ENCODE measurements at places on chromosomes 1 and 21.

- DNase-seq: no peak
Observed at GRCh38 chr1:17209430-17209829, 4.5 kb downstream of the PADI1 start.

DNA sequence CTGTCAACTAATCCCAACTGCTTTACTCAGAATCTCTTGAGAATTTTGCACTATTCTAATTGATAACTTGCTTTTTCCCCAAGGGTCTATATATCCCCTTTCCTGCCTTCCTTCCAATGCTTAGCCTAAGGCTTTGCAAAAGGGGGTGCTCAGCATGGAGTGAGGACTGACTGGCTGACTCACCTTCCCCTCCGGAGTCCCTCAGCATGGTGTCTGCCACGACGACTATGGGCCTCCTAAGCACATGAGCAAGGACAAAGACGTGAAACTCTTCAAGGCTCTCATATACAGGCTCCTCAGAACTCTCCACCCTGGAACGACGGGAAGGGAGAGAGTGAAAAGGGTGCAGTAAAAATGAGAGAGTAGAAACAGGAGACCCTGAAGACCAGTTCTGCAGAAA is 13.2 kb upstream of the MTMR11 start:
- no peak for DNase-seq

DNA sequence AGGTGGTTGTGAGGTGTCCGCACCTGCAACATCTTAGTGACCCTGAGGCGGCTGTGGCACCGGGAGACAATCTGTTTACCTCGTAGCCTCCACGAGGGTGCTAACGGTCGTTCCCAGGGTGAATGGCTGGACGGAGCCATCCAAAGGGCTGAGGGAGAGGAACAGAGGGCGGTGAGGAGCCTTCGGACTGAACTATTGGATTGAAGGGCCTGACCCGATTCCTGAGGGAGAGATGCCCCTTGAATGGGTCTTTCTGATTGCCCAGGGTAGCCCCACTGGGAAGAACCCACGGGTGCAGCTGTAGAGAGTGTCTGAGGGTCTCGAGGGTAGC is 2.3 kb downstream of the NR5A2 start:
- DNase-seq: no peak

- no peak for DNase-seq
Observed at GRCh38 chr1:157575744-157576143, 22.1 kb downstream of the FCRL4 start.

- no peak for DNase-seq
Observed at GRCh38 chr1:114462341-114462740, 48.7 kb downstream of the TRIM33 start.

- no peak for DNase-seq
Observed at GRCh38 chr1:202234331-202235002, 40.9 kb downstream of the LGR6 start.

GRCh38 chr1:47309427-47309826 is 4.5 kb downstream of the STIL start:
- DNase-seq: no peak

GRCh38 chr1:94336991-94337390 is 81.2 kb upstream of the ABCD3 start:
- no peak for DNase-seq

GRCh38 chr1:89041119-89041641 is 18.5 kb upstream of the GBP3 start:
- no peak for DNase-seq

GRCh38 chr1:24222793-24223192 is 35.7 kb upstream of the IFNLR1 start:
- no peak for DNase-seq

- no peak for DNase-seq
Observed at GRCh38 chr21:26847921-26848320, 2.7 kb upstream of the ADAMTS1 start.

DNA sequence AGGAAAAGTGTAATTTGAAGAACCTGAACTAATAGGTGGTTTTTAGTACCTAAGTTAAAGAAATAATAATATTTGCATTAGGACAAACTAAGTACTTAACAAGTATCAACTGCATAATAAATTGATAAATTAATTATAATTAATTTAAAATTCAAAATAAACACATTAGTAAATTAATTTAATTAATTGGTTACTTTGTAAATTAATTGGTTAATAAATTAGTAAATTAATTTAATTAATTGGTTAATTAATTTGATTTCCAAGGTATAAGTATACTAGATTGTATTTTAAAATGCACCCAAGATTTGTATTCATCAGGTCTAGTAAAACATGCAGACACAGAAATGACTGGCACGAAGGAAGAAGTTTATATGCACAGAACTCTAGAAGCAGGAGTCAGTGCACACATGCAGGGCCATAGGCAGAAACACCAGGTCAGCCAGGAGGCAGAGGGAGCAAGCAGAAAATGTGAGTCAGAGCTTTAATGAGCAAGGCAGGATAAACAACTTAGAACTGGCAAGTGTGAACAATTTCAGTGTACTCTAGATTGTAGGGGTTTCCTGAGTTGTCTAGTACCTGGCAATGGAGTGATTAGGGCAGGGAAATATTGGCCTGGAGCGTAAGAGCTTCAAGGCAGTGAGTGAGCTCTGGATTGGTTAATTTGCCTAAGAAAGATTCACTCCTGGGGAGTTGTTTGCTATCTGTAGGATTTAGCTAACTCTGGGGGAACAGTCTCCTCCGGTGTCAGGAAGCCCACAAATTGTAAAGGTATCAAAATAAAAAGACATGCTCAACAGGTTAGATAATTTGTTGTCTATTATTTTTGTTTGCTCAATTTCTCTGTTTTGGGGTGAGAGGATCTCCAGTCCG is 665.7 kb downstream of the MRPL39 start:
- no peak for DNase-seq

DNA sequence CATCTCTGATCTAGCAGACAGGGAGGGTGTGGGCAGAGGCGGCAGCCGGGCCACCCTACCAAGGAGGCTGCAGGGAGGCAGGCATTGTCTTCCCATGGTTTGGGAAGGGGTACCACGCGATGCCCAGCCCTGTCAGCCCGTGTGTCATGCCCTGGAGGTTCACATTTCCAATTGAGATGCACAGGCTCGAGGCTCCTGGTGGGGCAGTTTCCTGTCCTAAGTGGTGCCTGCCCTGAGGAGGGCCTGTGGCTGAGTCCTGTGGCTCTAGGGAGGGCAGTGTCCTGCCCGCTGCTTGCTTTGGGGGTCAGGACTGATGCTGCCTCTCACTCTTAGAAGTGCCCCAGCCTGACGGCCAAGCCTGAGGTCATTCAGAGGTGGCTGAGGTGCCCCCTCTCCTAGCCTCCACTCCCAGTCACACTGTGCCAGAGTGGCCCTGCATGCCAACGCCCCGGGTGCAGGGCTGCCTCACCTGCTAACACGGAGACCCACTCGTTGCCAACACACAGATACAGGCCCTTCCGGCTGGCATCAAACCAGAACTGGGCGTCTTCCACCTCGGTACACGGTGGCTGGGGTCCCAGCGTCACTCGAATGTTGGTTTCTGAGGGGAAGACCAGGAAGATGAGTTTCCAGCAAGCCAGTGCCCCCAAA is 11.9 kb downstream of the KRTAP10-1 start:
- DNase-seq: no peak

GRCh38 chr1:87578464-87578863 is 249.8 kb downstream of the LMO4 start:
- no peak for DNase-seq

- DNase-seq: no peak
Observed at GRCh38 chr1:80509965-80510522, 1290.7 kb upstream of the ADGRL2 start.

DNA sequence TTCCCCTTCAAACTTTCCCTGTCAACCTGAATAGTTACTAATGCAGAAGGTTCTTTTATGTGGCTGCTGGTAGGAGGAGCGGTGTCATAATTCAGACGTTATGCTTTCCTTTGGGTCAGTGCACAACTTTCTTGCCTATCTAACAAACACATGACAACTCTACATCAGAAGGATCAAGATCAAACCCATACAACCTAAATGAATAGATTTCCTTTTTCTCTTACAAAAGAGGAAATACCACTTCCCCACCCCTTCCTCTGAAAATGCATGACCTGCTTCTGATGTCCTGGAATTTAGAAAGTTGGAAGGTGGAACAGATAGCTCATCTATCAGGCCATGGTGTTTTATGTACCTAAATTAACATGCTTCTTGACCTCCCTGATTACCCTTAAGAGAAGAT is 75.7 kb upstream of the ADGRL4 start:
- DNase-seq: no peak

DNA sequence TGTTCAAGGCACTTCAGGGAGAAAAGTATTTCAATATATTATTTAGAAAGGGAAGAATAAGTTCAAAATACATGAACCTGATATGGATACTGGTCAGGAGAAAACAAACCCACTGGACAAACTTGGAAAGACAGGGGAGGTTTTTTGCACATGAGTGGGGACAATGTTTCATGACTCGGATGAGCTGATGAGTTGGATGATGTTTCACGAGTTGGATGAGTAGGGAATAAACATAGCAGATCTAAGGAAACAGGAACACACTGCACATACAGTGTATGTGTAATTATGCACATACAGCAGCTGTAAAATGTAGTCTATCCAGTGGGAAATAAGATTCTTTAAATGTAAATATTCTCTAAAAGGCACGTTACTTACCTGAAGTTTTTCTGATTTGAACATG is 682.9 kb upstream of the ADAMTS5 start:
- DNase-seq: no peak

DNA sequence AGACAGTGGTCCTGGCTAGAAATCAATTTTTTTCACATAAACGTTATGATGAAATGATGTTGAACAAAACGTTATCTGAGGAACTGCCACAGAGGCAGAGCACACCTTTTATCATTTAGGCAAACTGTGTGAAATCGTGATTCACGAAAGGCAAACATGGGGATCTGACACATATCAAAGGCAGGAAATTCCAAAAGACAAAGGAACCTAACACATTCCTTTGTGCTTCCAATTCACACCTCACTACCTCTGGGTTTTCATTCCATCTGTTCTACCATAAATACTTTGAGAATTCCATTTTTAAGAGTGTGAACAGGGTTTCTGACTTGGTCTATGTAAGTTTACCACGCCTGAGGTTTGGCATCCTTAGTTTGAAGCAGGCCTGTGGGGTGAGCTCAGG is 119.5 kb upstream of the KRTAP19-8 start:
- DNase-seq: no peak

DNA sequence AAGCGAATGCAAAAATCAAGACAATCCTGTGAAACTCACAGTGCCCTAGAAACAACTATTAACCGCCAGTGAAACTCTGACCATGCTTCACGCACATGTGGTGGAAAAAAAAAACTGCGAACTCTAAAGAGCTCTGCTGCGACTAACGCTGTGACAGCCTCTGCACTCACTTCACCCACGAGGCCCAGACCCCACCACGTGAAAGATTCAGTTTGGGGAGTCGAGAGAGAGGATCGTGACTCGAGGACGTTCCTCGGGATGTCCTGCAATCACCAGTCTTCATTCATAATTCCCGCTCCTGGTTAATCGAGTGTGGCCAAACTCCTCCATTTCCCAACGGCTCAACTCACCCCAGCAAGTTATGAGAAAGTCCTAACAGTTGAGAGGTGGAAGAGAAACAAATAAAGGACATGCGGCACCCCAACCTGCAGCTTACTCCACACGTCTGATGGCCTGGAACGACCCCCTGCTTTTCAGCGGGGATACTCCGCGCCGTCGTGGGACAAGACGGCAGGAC is 1.1 kb downstream of the SERBP1 start:
- peak; percentile 27 for DNase-seq

DNA sequence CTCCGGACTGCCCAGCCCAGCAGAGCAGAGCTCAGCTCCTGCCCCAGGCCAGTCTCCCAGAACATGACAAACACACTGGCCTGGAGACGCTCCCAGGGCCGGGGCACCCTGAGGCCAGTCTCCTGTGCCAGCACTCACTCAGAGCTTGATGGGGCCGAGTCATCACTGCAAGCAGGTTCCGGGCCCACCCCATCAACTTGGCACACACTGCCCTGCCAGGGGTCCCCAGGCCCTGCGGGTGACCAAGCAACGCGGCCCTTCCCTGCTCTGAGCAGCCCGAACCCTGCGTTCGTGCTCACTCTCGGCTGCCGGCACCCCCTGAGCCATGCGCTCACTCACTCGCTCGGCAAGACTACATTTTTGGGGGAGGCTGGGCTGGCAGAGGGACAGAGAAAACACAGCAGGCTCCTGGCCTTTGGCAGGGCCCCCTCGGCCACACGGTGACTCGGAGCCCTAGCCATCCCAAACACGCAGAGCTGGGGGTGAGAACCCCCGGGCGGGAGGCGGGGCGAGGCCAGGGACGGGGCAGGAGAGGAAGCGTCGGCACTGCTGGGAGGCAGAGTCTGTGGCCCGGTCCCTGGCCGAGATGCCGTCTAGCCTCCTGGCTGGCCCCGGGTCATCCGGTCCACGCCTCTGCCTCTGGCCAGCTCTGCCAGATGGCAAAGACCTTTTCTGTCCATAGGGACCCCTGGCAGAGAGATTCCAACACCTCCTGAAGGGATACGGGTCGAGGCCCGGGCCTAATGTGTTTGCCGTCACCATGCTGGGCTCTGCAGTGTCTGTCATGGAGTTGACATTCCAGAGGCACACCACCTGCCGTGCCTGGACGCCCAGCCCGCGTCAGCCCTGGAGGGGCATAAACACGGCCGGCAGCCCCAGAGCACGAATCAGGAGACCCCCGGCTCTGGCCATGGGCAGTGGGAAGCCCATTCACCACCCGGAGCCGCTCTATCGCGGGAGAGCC is 68.0 kb downstream of the MEGF6 start:
- DNase-seq: no peak

GRCh38 chr21:16323596-16323995 is 593.8 kb downstream of the USP25 start:
- no peak for DNase-seq

DNA sequence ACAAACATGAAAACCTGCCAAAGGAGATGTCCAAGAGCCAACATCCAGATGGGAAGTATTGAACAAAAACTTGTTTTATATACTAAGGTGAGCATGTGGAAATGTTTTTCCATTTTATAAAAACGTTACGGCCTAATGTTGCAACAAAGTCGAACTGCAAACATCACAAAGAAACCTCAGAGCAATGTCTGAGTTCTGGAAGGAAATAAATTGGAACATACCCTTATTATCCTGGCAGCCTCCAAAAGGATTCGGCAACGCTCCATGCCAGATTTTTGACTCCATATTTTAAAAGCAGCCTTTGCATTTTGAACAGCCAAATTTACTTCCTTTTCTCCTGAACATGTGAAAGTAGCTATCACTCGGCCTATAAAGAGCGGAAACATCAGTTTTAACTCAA is 3.3 kb downstream of the ALDH9A1 start:
- no peak for DNase-seq

GRCh38 chr21:45094412-45094811 is 20.0 kb downstream of the ADARB1 start:
- no peak for DNase-seq

- DNase-seq: no peak
Observed at GRCh38 chr1:24632832-24633175, 10.3 kb upstream of the SRRM1 start.

GRCh38 chr1:62317021-62317768 is 2.0 kb downstream of the KANK4 start:
- no peak for DNase-seq

GRCh38 chr1:155645034-155645598 is 35.1 kb downstream of the MSTO1 start:
- no peak for DNase-seq

GRCh38 chr1:193060406-193060805 is 994 bp downstream of the RO60 start:
- DNase-seq: no peak
